Cerebellum (tissue), 4 donors: ENCODE measurements at places on chromosomes 11 and 22.

GRCh38 chr11:131823772-131824171 lies 453.4 kb downstream of the NTM start:
- DNase-seq = no peak

DNA sequence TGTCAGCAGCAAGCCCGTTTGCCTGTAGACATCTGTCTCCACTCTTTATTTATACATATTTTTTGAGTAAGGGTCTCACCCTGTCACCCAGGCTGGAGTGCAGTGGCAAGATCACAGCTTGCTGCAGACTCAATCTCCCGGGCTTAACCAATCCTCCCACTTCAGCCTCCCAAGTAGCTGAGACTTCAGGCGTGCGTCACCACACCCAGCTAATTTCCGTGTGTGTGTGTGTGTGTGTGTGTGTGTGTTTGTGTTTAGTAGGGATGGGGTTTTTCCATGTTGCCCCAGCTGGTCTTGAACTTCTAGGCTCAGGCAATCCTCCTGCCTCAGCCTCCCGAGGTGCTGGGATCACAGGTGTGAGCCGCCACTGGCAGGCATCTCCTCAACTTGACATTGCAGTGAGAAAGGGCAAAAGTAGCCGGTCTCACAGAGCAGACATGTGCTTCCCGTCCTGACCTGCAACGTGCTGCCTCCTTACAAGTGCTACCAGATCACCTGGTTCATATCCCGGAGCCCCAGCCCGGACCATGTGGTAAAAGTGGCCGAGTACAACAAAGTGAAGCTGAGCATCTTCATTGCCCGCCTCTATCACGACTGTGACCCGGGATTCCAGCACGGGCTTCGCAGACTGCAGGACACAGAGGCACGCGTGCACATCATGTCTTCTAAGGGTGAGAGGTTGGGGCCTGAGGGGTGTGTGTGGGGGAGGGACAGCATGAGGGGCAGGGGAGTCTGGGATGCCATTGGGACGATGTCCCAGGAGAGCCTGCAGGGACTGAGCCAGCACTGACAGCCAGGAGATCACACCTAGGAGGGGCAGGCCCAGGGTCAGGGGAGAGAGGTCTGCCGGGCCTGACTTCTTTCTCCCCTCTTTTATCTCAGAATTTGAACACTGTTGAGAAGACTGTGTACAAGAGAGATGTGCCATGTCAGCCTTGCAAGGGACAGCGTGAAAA lies 5.6 kb upstream of the APOBEC3H start:
- no peak for DNase-seq

DNA sequence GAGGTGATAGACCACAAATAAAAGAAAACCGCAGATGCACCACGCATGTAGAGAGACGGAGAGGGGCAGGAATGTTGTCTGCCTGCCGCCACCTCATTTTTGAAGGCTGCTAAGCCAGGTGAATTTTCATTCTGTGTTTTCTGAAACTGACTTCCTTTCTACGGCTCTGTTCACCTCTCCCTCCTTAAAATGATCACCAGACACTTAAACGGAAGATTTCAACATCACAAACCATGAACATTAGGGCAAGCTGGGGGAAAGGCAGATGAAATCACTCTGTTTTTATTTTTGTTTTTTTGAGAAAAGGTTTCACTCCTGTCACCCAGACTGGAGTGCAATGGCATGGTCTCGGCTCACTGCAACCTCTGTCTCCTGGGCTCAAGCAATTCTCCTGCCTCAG lies 232.4 kb downstream of the MIAT start:
- no peak for DNase-seq

DNA sequence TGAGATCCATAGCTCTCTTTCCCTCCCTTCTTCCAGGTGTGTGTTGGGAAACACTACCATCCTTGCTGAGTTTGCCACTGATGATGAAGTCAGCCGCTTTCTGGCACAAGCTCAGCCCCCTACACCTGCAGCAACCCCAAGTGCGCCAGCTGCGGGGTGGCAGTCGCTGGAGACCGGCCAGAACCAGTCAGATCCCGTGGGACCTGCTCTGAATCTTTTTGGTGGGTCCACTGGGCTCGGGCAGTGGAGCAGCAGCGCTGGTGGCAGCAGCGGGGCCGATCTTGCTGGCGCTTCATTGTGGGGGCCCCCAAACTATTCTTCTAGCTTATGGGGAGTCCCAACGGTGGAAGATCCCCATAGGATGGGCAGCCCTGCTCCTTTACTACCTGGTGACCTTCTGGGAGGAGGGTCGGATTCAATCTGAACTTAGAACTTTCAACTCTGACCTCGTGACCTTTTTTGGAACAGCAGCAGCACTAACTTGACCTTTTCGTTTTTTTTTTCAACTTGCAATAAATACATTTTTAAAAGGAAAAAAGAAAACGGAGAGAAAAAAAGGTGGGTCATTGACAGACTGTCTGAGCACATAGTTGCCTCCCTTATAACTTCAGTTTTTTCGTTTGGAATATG lies 23.4 kb upstream of the ADSL start:
- no peak for DNase-seq

DNA sequence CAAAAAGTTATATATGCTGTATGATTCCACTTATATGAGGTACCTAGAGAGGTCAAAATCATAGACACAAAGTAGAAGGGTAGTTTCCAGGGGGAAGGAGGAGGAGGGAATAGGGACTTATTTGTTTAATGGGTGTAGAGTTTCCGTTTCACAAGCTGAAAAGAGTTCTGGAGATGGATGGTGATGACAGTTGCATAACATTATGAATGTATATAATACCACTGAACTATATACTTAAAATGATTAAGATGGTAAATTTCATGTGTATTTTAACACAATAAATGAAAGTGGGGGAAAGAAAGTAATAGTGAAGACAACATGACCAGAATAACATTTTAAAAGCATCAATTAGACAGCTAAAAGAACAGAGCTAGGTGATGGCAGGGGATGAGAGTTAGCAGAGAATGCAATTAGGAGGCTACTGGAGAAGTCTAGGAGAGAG lies 51.2 kb downstream of the MRTFA start:
- DNase-seq = no peak

GRCh38 chr11:8091721-8092120 lies 10.7 kb downstream of the TUB start:
- DNase-seq = no peak

GRCh38 chr22:38467904-38468442 lies at the start of gene KDELR3:
KDELR3 (plus strand) TSS chr22:38468096; CDS start chr22:38468234, 138 bp downstream.
- DNase-seq = peak; percentile 52

- no peak for DNase-seq
Measured at GRCh38 chr11:62725646-62726045, 1.6 kb downstream of the HNRNPUL2 start.

DNA sequence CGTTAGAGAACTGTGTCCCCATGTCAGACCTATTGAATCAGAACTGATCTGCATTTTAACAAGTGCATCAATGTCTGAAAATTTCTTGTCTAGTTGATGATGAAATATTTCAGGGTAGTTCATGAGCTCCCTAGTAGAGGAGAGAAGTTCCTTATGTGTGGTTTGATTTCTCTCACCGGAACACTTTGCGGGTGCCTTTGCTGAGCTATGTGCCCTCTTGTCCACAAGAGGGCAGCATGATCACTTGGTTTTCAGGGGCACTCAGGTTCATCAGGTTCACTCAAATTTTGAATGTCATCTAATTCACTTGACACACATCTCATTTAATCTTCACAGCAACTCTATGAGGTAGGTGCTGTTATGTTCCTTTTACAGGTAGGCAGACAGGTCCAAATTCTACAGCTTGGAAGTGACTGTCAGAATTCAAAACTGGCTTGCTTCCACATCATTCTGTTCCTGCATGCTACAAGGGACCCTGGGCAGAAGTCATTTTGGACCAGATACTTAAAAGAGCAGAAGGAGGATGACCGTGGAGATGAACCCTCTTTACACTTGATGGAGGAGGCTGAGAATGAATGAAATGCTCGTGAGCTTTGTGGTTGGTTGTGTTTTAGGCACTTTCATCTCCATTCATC lies 55.6 kb downstream of the P4HA3 start:
- DNase-seq = peak; percentile 79

GRCh38 chr11:73597336-73597955 lies 466 bp downstream of the FAM168A start:
- peak; percentile 26 for DNase-seq

- DNase-seq = no peak
Measured at GRCh38 chr22:22779213-22779612, 108.4 kb upstream of the IGLL5 start.

- DNase-seq = no peak
Measured at GRCh38 chr22:24495365-24495675, 188 bp downstream of the UPB1 start.

- no peak for DNase-seq
Measured at GRCh38 chr11:130462931-130463330, 14.5 kb downstream of the ADAMTS15 start.

- no peak for DNase-seq
Measured at GRCh38 chr22:25092119-25092518, 107.5 kb upstream of the CRYBB3 start.

DNA sequence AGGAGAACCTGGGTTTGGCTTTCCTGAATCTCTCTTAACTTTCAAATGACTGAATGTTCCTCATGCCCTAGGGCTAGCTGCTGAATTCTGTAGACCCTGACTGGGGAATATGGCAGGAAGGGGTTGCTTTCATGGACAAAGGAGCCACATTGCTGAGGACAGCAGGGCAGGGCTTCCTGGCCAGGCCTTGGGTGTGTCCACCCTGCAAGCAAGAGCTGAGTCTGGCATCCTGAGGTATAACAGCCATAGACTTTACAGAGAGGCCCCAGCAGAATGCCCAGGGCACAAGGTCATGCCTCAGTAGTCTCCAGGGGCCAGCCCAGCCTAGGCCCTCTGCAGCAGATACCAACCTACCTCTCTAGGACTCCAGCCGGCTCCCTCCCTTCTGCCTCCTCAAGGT lies 102.2 kb upstream of the RAG2 start:
- no peak for DNase-seq

DNA sequence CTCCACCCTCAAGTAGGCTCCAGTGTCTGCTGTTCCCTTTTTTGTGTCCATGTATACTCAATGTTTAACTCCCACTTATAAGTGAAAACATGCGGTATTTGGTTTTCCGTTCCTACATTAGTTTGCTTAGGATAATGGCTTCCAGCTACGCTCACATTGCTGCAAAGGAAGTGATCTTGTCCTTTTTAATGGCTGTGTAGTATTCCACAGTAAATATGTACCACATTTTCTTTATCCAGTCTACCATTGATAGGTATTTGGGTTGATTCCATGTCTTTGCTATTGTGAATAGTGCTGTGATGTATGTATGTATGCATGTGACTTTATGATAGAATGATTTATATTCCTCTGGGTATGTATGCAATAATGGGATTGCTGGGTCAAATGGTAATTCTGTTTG lies 144.6 kb downstream of the BRD1 start:
- DNase-seq = no peak

GRCh38 chr11:108817976-108818375 lies 153.1 kb downstream of the DDX10 start:
- DNase-seq = no peak

GRCh38 chr22:43862074-43862881 lies at the start of gene SULT4A1:
SULT4A1 (minus strand) TSS chr22:43862513; CDS start chr22:43862382, 131 bp downstream.
- peak; percentile 96 for DNase-seq

DNA sequence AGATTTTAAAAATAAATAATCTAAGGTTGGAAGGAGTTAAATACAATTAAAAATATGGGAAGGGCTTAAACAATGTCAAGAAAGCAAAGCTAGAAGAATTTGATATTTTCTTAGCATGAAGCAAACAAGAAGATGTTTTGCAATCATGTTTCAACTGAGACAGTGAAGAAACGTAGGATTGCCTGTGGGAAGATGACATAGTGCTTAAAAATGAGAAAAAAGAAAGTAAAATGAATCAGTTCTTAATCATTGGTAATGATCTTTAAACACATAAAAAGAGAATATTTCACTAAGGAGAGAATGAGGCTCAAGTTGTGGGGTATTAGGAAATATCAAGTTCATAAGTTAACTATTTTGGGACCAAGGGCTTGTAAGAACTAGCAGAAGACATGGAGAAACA lies 855.0 kb downstream of the METTL15 start:
- no peak for DNase-seq

DNA sequence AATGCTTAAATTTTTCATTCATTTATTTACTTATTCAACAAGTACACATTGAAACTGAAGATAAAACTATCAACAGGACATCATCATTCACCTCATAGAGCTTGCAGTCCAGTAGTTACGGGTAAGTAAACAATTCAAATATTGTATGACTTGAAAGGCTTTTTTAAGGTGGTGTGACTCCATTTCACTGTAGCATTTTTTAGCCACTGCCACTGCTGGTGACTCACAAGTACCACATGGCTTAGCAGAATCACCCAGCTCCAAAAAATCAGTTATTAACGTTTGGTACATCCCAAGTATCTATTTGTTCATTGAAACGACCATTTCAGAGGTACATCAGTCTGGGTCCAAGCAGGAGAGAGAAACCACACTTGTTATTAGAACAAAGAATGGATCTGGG lies 427.9 kb upstream of the DDI1 start:
- no peak for DNase-seq

GRCh38 chr11:118226296-118226695 lies 1.5 kb upstream of the JAML start:
- DNase-seq = no peak

- no peak for DNase-seq
Measured at GRCh38 chr22:24503843-24504338, 8.8 kb downstream of the UPB1 start.

GRCh38 chr11:130478881-130479280 lies 30.4 kb downstream of the ADAMTS15 start:
- no peak for DNase-seq

DNA sequence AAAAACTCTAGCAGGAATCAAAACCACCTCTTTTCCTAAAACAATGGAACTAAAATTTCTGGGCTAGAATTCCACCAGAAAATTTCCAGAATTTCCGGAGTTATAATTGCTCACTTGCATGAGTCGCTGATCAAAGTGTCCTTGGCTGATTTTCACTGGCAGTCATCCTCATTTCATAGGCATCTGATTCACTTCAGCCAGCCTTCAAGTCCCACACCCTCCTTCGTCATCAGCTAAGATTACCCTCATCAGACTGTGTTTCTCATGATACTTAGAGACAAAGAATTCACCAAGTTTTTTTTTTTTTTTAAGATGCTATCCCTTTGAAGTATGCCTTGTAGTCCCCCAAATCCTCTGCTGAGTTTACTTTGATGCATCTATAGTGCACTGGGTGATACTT lies 71.5 kb upstream of the RAB38 start:
- no peak for DNase-seq

- DNase-seq = no peak
Measured at GRCh38 chr11:87454241-87454640, 416.5 kb downstream of the TMEM135 start.

DNA sequence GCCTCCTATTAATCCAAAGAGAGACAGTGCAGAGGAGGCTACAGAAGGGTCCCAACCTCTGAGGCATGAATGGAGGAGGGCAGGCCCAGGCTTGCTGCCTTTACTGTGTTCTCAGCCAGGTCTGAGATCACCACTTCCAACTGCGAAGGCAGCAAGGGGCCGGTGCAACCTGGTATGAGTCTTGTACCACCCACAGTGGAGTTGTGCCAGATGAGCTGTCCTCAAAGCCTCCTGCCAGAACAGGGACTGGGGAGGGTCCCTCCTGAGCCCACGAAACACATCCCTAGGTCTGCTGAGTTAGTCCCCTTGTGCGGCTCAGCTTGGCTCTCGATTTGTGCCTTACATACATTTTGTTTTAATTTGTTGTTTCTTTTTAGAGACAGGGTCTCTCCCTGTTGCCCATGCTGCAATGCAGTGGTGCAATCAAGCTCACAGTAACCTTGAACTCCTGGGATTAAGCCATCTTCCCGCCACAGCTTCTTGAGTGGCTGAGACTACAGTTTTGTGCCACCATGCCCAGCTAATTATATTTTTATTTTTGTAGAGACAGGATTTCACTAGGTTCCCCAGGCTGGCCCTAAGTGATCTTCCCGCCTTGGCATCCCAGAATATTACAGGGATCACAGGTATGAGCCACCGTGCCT lies 9.3 kb downstream of the MIF start:
- DNase-seq = no peak

- DNase-seq = peak; percentile 73
Measured at GRCh38 chr11:133726542-133726941, 118.8 kb downstream of the SPATA19 start.
